ENCODE measurements at places on chromosomes 6 and 20.

GRCh38 chr20:18506744-18507143, 996 bp upstream of the SEC23B start:
- DNase-seq: no peak

GRCh38 chr6:74891349-74891831, 314.5 kb downstream of the COL12A1 start:
- DNase-seq: no peak

- DNase-seq: no peak
Observed at GRCh38 chr6:131976545-131977061, 25.4 kb upstream of the CCN2 start.

DNA sequence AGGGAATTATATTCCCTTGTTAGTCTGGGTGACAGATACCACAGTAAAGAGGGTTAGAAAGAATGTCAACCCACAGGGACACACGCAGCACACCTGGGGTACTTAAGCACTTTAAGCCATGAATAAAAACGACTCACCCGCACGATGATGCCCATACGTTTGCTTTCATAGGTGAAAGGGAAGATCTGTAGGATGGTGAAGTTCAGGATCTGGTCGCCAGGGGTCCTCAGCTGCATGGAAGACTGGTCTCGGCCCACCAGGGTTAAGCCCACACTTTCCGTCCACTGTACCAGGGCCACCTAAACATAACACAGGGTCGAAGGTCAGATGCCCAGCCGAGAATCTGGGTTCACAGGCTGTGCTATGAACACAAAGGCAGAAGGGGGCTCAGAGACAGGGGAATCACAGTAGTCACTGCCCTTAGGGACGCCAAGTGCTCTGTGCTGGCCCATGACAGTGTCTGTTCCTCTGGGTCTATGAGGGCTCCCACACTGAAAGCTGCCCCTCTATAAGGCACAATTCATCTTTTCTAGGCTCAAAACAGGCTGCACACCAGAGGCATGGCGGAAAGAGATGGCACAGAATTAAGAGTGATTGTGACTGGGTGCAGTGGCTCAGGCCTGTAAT, 96.8 kb upstream of the NFATC2 start:
- DNase-seq: no peak

DNA sequence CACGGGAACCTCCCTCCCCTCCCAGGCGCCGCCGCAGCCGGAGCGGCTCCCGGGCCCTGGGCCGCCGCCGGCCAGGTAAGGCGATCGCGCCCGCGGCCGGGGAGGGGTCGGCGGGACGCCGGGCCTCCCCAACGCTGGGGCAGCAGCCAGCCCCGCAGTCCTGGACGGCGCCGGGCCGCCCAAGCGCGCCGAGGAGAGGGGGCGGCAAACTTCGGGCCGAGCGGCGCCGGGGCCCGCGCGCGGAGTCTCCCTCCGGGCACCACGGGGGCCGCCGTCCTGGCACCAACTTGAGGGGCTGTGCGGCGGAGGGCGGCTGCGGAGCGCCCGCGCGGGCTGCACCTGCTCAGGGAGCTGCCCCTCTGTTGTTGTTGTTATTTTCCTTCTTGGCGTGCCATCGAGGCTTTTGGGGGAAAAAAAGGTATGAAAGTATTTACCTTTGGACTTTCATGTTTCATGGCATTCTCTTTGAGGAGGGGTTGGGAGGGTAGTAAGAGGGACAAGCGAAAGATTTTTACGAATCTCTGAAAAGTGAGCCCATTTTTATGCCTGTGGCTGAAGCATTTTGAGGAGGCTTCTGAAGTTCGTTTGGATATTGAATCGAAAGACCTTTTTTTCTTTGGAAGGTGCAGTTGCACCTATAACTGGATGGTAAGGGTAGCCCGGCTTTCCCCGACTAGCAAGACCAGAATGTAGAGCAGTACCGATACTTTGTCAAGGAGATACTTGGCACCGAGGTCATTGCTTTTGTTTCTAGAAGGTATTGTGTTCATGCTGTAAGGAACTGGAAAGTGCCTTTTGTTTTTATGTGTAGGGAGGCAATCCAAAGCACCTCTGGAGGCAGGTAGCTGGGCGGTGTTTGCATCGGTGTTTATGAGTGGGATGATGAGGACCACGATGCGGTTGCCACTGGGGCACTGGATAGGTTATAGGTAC, at the start of gene RNF182:
TSS of gene RNF182 (plus strand) at position 4 of the 933 bp plus-strand sequence. CDS start 52,168 bp downstream, outside the sequence.
- no peak for DNase-seq

Data from NCI-H2107 (cell line).